Right lobe of liver (tissue), 6 donors: ENCODE measurements at places on chromosomes 7 and 10.

DNA sequence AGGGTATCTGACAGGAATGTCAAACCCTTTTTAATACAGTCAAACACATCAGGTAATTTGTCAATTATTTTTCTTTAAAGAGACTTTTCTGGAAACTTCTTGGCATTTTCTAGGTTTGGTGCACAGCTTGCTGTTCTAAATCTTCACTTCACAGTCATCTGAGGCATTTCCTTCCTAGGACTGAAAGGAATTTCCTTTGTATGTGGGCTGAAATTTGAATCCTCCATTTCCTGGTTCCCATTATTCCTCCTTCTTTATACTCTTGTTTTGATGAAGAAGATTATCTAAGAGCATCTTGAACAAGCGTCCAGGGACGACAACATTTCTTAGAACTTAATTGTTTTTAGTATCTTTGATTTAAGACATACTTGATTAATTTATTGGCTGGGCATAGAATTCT is 24.9 kb downstream of the CALD1 start:
- no peak for DNase-seq

DNA sequence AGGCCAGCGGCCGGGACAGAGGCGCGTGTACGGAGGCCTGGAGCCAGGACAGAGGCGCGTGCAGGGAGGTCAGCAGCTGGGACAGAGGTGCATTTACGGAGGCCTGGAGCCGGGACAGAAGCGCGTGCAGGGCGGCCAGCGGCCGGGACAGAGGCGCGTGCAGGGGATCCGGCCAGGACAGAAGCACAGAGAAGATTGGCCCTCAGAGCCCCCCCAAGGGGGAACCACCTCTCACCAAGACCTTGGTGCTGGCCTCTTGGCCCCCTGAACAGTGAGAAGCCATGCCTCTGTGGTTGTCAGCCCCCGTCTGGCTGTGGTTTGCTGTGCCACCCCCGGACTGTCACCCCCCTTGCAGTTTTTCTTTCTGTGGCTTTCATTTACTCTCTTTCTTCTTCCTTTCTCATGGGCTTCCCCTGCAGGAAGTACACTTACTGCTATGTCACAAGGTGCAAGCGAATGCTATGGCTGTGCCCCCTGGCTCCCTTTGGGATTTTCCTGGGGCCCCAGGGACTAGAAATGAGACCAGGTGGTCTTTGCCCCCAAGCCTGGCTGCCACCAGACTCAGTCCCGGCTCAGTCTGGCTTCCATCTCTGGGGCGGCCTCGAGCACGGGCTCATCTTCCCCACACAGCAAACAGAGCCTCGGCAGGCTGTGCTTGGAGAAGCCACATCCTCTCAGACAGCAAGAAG is 41.1 kb downstream of the INSIG1 start:
- peak; percentile 27 for DNase-seq

DNA sequence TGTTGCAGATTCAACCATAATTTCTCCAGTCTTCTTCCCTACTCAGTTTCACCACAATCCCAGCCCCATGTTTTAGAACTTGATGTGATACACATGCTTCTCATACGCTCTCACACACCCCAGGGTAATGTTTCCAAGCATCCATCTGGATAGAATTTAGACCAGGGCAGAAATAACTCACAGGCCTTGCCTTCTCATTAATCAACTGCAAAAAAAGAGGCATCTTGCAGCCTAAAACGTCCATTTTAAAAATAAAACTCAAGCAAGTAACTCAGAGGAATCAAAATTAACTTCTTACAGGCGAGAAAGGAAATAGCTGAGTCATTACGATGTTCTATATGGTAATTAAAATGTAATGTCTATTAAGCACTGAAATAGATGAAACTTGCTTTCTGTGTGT is 127.2 kb upstream of the RSU1 start:
- no peak for DNase-seq

DNA sequence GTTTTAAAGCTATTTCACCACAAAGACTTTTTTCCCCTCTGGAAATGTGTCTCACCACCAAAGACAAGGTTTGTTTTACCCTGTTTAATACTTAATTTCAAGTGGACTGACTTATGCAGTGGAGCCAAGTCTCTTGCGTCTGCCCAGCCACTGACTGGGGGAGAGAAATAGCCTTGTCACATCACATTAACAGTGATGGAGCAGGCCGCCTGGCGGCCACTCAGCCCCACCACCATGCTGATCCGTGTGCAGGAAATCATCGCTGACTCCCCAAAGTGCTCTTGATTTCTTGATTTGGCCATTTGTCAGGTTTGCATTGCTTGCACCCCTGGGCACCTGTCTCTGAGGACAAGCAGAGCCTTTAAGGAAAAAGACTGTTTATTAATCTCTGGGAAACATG is 334.1 kb downstream of the GLRX3 start:
- DNase-seq = no peak

DNA sequence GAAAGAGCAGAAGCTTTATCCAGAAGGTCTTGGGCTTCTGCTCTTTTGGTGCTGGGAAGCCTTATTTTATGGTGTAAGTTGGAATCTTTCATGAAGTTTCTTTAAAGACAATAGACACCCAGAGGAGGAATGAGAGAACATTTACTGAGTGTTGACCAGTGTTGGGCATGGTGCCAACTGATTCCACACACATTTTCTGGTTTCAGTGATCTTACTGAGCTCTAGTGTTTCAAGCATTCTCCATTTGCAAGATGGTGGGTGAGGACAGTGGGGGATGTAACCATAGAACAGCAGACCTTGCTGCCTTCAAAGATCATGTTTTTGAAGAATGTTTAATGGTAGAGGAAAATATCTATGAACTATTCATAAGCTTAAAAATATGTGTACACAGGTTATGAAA is 114.6 kb downstream of the LRMDA start:
- no peak for DNase-seq
